A673 (cell line): ENCODE measurements at places on chromosomes 5 and 9.

DNA sequence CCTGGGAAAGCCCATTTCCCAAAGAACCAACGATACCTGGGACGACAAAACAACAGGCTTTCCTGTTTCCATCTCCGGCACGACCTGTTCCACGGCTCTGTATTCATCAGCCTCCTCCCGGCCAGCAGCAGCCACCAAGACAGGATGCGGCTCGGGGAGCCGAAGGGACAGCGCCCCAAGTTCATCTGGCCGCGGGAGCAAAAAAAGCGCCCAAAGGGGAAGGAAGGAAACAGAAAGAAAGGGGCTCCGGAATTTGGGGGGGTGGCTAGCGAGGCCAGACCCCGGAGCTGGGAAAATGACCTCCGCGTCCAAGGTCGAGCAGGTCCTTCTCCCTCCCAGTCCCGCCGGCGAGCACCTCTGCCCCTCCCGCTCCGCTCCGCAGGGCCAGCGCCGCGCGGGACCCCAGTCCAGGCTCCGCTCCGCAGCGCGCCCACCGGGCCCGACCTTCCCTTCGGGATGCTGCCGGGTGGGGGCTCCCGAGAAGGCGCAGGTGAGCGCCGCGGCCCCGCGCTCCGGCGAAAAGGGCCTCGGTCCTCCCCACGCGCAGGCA is 608 bp downstream of the ELOVL7 start:
- no peak for DNase-seq

GRCh38 chr9:83699615-83700014 is 8.1 kb downstream of the UBQLN1 start:
- DNase-seq: no peak

DNA sequence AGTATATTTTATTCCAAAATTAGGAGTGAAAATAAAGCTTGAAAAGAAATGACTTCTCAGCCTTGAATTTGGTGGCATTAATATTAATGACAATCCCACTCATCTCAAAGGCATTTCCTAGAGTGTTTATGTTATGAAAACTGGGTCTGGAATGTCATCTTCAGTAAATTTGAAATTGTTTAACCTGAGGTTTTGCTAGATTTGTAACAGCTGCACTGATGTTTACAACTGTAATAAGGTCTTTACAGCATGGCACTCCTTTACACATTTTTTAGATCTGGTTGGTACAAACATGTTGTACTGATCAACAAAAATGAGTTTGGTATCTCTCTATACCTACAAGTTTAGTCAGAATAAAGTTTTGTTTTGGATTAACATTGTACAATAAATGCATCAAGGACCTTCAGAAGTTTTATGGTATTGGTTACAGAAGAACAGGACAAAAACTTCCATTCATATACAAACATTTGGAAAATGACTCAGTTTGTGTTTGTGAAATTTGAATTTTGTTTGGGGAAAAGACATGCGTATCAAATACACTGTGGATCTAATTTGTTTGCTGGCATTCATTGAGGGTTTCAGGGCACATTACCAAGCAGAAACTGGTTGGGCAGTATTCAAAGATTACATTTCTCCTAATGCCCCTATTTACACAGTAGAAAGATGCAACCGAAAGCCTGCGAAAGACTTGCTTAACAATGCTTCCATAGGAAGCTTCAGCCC is 11.6 kb downstream of the FANCC start:
- peak; percentile 45 for DNase-seq

- no peak for DNase-seq
Observed at GRCh38 chr5:143976055-143976454, 164.1 kb downstream of the HMHB1 start.

DNA sequence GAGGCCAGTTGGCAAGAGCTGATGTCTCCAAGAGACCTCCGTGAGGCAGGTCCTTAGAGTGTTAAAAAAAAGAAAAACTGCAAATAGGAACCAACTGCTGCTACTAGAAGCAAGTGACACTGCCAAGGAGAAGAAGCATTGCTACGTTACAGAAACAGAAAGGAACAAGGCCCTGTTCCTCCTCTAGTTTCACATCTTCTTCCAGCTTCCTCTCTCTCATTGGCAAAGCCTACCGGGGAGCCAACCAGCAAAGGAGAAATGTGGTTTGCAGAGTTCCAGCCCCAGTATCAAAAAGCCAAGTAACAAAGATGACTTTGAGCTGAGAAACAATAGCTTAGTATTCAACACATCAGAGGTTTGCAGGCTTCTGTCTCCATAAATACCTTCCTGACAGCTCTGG is 145.9 kb downstream of the PRELID2 start:
- no peak for DNase-seq

- DNase-seq: no peak
Observed at GRCh38 chr5:37811866-37812265, 28.0 kb downstream of the GDNF start.

GRCh38 chr9:77844415-77844814 is 187.2 kb downstream of the GNAQ start:
- DNase-seq: no peak

- DNase-seq: no peak
Observed at GRCh38 chr9:87731321-87731720, 5.4 kb downstream of the CTSL start.

- no peak for DNase-seq
Observed at GRCh38 chr9:79578891-79579290, 7.1 kb downstream of the TLE4 start.

GRCh38 chr9:34203992-34204635 is 25.3 kb downstream of the UBAP1 start:
- no peak for DNase-seq

DNA sequence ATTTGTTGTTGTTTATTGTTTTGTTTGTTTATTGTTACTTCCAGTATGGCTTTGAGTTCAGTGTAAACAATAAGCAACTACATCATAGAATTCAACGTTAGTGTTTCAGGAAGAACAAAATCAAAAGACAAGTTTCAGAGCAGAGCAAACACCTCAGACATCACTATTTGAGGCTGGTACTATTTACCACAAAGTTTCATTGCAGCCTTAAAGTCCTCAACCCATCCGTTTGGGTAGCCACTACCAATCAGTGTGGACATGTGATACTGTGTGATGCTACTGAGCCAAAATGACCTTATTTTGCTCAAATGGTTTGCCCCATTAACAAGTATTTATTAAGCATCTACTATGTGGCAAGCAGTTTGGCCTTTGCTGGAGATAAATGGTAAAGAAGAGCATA is 458.5 kb upstream of the PTGER4 start:
- DNase-seq: no peak

DNA sequence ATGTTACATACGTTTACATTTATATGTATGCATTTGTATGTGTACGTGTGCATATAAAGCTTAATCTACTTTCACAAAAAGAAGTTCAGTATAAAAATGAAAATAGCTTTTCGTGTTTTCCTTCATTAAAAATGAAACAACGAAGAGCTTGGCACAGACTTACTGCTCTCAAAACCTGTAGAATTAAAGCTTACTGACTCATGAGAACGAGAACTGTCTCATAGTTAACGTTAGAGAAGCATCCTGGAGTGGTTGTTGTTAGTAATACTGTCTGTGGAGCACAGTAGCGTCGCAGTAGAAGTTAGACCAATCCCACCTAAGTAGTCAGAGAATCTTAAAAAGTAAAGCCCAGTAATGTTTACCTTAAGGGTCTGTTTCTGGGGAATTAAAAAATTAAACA is 1.3 kb downstream of the MAT2B start:
- no peak for DNase-seq

GRCh38 chr9:74697535-74697934 is 190.2 kb downstream of the TRPM6 start:
- DNase-seq: no peak

- DNase-seq: no peak
Observed at GRCh38 chr5:5291357-5291756, 131.1 kb upstream of the ICE1 start.

DNA sequence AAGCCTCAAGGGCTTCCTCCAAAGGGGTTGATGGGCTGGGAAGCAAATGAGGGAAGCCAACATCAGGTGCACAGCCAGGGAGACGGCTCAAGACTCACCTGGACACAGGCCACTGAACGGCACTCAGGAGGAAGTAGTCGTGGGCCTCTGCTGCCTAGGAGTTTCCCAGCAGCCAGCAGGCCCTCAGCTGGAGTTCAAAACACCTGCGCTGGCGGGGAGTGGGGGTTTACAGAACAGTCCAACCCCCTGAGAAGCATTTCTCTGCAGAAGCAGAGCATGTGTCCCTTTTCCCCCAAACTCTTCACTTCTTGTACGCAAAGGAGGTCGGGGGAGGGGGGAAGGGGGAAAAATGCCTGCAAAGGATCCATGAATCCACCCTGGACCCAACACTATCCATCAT is 2.3 kb downstream of the WHRN start:
- DNase-seq: peak; percentile 6

GRCh38 chr5:177553671-177554429 is 513 bp downstream of the FAM193B start:
- DNase-seq: peak; percentile 18

DNA sequence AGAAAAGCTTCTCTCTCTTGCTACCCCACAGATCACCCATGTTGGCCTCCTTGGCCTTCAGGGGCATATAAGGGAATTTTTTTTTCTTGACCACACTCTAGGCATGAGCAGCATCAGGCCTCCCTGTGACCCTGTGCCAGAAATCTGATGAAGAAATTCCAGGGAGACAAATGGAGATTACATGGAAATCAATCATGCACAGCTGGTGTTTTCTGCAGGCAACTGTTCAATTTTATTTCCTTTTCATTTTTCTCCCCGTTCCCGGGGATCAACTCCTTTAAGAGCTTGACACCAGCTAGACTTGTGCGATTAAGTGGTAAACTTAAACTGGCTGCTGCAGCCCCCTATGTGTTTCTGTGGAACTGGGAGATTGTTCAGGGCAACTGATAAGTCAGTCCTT is 59.3 kb downstream of the GALNT10 start:
- DNase-seq: no peak

DNA sequence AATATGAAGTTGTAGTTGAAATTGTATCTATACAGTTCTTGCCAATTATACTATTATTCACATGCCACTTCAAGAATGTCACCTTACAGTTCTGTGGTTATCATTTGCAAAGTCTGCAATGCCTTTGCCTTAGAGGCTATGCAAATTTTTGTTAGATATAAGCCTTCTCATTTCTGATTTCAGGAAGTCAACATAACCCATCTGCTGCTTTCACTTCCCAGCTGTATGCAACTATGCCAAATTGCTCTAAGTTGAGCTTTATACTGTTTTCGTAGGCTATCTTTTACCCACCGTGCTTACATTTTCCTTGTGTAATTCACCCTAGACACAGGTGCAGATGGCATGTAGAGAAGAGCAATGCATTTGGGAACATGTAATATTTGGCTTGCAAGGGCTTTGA is 1083.0 kb downstream of the CDH9 start:
- DNase-seq: no peak

GRCh38 chr5:134738963-134739661 is 764 bp downstream of the CAMLG start:
- DNase-seq: peak; percentile 56

- DNase-seq: no peak
Observed at GRCh38 chr5:134084570-134084969, 29.9 kb upstream of the TCF7 start.

DNA sequence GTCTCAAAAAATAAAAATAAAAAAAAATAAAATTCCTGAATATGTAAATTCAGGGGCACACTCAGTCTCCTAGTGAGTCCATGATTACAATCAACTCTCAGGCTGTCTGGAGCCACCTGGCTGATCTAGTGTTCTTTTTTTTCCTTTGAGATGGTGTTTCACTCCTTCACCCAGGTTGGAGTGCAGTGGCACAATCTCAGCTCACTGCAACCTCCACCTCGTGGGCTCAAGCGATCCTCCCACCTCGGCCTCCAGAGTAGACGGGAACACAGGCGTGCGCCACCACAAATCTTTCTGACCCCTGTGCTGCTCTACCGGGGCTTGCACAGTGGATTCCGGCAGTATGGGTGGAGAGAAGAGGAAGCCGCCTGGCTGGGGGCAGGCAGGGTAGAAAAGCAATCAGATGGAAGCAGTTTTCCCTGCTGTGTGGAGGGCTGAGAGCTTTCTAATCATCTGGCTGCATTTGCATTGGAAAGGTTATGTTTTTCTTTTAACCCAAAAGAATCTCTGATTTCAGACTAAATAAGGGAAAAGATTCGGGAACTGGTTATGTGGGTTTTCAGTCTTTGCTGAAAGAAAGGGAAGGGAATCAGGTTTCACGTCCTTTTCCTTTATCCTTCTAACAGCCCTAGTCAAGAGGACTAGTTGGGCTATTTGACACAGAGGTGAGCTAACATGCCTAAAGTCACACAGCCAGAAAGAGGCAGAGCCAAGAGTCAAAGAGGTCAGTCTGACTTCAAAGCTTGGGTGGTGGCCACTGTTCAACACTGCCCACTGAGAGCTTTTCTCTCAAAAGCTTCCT is 26.3 kb upstream of the CORO2A start:
- no peak for DNase-seq

DNA sequence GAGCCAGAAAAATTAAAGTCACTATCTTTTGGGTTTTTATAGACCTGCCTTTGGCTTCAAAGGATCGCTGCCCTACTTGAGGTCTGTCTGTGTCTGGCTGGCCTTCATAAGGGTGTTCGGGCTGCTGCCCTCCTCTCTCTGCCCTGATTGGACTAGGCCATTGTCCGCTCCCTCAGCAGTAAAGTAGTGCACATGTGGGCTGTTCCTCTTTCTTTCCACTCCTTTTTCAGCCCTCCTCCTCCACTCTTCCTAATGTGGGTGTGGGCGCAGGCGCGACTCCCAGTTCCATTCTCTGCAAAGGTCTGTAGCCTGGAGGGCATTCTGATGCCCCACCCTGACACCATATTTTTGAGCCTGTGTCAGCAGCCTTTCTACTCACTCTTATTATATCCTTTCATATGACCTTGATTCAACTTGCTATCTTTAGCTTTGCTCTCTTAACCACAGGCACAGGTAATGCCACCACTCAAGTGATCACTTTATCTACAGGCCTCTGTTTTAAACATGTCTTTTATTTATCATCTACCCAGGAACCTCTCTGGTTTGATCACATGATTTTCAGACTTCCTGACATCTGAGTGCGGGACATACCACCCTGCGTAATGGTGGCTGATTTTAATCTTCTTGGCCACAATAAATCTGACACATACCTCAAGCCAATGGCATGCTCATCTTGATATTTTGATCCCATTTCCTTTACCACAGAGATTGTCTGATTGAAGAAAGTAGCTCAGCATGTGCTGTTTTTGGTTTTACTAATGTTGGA is 144.5 kb downstream of the AOPEP start:
- no peak for DNase-seq

- peak; percentile 11 for DNase-seq
Observed at GRCh38 chr5:14663734-14664269, 716 bp upstream of the OTULIN start.

DNA sequence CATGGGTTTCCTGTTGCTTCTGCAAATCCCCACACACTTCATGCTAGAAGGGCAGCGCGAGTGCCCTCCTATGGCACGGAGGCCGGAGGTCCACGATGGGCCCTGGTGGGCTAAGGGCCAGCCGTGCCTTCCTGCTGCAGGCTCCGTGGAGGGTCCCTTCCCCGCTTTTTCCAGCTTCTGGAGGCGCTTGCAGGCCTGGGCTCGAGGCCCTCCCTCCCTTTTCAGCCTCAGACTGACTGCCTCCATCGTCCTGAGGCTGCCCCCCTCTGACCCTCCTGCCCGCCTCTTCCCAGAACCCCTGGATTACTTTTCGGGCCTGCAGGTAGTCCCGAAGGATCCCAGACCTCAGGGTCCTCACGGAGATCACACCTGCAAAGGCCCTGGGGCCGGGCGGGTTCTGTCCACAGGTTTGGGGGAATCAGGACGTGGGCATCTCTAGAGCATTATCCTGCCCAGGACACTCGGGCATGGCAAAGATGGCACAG is 3.2 kb upstream of the TERT start:
- DNase-seq: no peak
